ENCODE measurements at places on chromosomes 3 and 15.
A peak's percentile ranks its signal among the peaks of the same experiment; 100 is the strongest.

- DNase-seq, result peak; percentile 95
Observed at GRCh38 chr3:102180280-102180931, 254.4 kb upstream of the ZPLD1 start.

DNA sequence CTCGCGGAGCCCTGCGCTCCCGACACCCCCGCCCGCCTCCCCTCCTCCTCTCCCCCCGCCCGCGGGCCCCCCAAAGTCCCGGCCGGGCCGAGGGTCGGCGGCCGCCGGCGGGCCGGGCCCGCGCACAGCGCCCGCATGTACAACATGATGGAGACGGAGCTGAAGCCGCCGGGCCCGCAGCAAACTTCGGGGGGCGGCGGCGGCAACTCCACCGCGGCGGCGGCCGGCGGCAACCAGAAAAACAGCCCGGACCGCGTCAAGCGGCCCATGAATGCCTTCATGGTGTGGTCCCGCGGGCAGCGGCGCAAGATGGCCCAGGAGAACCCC, 464 bp downstream of the SOX2 start:
- no peak for DNase-seq

DNA sequence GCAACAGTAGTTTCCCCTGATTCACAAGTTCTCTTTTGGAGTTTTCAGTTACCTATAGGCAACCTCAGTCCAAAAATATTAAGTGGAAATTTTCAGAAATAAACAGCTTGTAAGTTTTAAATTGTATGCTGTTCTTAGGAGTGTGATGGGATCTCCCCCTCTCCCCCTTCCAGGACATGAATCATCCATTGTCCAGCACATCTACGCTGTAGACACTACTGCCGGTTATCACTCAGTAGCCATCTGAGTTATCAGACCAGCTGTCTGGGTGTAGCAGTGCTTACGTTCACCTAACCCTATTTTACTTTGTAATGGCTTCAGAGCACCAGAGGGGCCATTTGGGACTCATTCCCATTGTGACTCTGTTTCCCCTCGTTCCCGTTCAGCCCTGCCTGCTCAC, 96.7 kb upstream of the PLXNA1 start:
- DNase-seq, result no peak

DNA sequence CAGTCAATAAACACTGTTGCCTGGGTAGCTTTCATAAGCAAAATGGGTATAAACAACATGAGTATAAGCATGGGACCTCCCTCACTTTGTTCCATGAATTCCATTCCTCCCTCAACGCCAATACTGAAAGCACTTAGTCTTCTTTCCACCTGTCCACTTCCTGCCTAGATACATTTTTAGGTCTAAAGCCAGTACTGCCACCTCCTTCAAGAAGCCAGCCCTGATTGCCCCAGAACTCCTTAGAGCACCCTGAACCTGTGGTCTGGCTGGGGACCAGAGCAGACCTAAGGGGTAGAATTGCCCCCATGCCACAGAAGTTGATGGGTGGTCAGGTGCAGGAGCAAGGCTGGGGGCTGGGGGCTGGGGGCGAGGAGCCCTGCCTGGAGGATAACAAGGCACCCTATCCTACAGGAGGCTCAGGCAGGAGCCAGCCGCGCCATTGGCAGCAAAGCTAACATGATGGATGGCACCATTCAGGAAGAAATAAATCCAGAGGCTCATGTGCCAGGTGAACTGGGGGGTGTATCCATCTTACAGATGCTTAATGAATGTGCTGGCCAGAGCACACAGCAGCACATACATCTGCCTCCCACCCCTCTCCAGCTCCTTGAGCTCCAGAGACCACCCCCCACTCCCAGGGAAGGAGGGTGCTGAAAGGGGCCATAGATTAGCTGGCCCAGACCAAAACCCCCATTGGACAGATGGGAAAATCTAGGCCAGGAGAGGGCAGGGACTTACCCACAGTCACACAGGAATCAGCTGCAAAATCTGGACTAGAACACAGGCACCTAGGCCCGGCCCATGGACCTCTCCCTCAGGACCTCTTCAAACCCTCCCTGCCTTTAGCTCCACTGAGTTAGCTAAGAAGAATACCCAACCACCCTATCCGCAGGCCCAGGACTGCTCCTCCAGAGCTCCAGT, 113.8 kb upstream of the LINGO1 start:
- no peak for DNase-seq

- no peak for DNase-seq
Observed at GRCh38 chr15:31499953-31500765, 173.5 kb downstream of the KLF13 start.

- no peak for DNase-seq
Observed at GRCh38 chr15:41503669-41504010, 10.0 kb downstream of the ITPKA start.

DNA sequence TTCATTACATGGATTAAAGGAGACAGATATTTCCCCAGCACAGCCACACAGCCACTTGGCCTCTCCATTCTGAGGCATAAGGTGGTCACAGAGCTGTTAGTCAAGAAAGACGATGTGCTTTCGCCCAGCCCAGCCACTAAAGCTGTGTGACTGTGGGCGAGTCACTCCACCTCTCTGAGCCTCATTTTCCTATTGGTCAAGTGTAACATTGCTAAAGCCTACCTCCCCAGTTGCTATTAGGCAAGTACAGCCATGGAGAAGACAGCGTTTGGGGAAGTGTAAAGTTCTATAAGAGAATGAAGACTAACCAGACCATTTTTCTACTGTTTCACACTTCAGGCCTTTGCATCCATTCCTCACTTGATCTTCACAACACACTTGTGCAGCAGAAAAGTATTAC, 24.1 kb downstream of the TMEM40 start:
- DNase-seq, result no peak

- no peak for DNase-seq
Observed at GRCh38 chr15:100645671-100646070, 43.3 kb downstream of the ASB7 start.

DNA sequence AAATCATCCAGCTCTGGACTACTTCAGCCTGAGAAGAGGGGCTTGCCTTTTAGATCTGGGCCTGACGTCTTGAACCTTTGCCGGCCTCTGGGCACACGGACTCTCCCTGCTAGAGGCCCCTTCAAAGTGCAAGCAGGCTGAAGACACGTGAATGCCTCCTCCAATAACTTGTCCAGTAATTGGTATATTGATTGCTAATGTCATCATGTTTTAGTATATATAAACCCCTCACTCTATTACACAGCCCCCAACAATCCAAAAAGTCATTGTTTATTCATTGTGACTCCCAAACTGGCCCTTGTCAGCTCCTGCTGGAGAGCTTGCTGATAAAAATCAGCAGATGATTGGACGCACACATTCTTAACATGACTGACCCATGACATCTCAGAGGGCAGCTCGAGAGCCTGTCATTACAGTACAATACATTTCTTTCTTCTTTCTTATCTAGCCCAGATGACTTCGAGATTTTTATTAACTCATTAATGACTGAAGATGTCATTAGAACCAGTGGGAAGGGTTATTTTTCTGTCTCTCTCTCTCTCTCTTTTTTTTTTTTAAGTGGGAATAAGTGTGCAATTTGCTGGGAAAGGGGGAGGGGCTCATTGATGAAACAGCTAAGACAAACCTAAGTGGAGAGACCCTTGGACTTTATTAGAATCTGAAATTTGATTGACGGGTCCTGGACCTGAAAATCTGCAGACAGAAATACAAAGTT, 65.5 kb upstream of the NR2F2 start:
- DNase-seq, result peak; percentile 50

GRCh38 chr3:37861620-37862041, at the start of gene CTDSPL:
Gene CTDSPL (plus strand): TSS chr3:37861880. CDS start chr3:37862200, 320 bp downstream.
- peak; percentile 62 for DNase-seq

DNA sequence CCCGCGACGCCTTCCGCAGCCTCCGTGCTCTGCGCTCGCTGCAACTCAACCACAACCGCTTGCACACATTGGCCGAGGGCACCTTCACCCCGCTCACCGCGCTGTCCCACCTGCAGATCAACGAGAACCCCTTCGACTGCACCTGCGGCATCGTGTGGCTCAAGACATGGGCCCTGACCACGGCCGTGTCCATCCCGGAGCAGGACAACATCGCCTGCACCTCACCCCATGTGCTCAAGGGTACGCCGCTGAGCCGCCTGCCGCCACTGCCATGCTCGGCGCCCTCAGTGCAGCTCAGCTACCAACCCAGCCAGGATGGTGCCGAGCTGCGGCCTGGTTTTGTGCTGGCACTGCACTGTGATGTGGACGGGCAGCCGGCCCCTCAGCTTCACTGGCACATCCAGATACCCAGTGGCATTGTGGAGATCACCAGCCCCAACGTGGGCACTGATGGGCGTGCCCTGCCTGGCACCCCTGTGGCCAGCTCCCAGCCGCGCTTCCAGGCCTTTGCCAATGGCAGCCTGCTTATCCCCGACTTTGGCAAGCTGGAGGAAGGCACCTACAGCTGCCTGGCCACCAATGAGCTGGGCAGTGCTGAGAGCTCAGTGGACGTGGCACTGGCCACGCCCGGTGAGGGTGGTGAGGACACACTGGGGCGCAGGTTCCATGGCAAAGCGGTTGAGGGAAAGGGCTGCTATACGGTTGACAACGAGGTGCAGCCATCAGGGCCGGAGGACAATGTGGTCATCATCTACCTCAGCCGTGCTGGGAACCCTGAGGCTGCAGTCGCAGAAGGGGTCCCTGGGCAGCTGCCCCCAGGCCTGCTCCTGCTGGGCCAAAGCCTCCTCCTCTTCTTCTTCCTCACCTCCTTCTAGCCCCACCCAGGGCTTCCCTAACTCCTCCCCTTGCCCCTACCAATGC, 2.0 kb downstream of the ISLR start:
- no peak for DNase-seq

GRCh38 chr15:64000183-64000951, 45.9 kb downstream of the DAPK2 start:
- peak; percentile 20 for DNase-seq

DNA sequence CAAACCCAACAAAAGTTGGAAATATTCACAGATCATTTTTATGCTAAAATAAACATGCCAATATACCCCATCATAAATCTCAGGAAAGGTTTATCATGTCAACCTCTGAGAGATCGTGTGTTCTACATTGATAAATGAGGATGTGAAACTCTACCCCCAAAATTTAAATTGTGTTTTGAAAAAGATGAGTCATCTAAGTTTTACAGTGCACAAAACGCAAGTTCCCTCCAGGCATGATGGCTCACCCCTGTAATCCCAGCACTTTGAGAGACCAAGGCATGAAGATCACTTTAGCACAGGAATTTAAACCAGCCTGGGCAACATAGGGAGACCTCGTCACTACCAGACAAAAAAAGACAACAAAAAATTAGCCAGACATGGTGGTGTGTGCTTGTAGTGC, 1487.0 kb upstream of the GBE1 start:
- DNase-seq, result no peak

- DNase-seq, result no peak
Observed at GRCh38 chr3:194756791-194757325, 71.2 kb downstream of the FAM43A start.

- no peak for DNase-seq
Observed at GRCh38 chr15:35818846-35819245, 272.9 kb upstream of the DPH6 start.

GRCh38 chr3:78893161-78893560, 874.6 kb downstream of the ROBO1 start:
- DNase-seq, result no peak

- DNase-seq, result no peak
Observed at GRCh38 chr3:168889666-168890065, 773.8 kb downstream of the MECOM start.

DNA sequence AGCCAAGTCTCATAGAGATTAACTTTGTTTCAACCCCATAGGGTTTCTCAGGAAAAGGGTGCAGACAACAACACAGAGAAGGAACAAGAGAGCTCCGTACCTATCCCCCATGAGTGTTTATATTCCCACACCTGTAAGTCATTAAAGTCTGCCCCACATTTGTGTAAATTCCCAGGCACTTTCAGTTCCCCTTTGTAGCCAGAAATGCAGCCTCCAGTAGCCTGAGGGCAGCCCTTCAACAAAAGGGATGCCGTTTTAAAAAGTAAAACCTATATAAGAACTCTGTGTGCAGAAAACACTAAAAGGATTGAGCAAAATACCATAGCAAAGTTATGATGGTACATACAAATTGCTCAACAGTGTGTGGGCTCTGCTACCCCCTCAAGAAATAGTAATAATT, 59.7 kb upstream of the TMEM108 start:
- DNase-seq, result no peak

GRCh38 chr3:142850395-142851023, 38.4 kb downstream of the PCOLCE2 start:
- DNase-seq, result peak; percentile 88

DNA sequence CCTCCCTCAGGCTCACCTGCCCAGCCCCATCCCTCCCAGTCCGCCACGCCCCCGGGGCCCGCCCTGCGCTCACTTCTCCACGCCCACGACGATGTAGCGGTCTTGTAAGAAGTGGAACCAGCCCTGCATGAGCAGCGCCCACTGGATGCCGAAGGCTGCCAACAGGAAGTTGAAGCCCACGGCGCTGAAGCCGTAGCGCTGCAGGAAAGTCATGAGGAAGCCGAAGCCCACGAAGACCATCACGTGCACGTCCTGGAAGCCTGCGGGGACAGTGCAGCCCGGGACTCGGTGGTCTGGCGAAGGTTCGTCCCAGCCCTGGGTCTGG, 9.7 kb downstream of the RHCG start:
- no peak for DNase-seq

DNA sequence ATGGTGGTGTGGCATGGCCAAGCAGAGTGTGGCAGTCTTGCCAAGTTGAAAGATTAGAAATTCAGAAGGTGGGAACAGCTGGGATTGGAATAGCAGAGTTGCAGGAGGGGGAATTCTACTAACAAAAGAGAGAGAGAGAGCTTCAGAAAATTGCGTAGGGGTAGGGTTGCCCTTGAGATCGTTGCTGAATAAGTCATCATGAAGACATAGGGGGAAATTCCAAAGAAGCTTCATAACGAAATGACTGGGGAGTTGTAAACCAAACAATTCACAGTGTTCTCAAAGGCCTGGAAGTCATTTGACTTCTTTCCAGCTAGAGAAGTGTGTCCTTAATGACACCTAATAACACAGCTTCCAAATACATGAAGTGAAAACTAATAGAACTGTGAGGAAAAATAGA, 26.3 kb upstream of the TIPARP start:
- DNase-seq, result peak; percentile 51

- no peak for DNase-seq
Observed at GRCh38 chr3:48318713-48319468, 14.6 kb downstream of the SPINK8 start.

- DNase-seq, result no peak
Observed at GRCh38 chr3:182597621-182598041, 195.7 kb upstream of the ATP11B start.

- no peak for DNase-seq
Observed at GRCh38 chr15:76359152-76359551, 22.6 kb downstream of the ISL2 start.
